ENCODE measurements at places on chromosomes 13 and 19.

DNA sequence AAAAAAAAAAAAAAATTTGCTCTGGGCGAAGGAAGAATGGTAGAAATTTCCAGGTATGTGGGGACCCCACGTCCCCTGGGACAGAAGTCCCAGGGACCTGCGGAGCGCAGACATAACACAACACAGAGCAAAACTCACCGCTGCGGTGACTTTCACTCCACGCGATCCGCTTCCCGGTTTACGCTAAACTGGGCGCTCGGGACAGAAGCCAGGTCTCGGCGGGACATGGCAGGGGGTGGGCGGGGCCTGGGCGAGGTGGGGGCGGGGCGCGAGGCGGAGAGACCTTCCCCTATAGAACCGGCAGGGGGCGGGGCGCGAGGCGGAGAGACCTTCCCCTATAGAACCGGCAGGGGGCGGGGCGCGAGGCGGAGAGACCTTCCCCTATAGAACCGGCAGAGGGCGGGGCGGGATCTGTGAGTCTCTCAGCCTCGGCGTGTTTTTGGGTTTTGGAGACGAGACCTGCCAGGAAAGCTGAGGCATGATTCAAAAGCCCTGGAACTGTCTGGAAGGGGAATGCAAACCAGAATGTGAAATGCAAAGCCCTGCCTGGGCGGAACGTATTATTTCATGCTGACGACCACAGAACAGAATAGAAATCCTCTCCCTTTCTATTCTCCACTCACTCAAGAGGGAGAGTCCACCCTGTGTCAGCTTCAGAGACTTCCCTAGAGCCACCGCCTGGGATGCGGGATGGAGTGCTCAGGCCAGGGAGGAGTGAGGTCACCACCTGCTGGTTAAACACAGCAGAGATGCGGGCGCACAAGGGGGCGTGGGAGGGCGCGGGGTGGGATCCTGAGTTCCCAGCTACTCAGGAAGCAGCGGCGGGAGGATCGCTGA, 20.2 kb upstream of the ERVV-1 start:
- no peak for DNase-seq

DNA sequence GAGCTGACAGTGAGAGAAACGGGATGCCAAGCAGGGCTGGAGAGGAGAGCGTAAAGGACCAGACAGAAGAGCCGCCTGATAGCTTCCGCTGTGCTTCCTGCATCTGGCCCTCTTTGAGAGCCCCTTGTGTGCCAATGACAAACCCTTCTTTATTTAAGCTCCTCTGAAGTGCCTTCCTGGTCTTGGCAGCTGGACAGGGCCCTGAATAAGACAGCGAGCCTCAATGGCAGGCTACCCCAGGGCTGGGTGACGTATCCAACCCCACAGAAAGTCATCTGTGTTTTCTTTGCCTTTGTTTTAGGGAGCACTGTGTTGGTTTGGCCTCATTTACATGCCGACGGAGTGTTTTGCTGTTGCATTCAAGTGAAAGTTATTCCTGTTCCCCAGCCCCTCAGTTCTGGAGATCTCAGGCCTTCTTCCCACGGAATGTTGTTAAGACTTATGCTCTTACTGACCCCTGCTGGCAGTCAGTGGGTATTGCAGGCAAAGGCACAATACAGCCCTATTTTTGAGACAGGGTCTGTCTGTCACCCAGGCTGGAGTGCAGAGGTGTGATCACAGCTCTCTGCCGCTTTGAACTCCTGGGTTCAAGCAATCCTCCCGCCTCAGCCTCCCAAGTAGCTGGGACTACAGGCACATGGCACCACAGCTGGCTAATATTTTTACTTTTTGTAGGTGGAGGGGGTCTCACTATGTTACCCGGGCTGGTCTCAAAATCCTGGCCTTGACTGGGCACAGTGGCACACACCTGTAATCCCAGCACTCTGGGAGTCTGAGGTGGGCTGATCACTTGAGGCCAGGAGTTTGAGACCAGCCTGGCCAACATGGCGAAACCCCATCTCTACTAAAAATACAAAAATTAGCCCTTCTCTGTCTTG, 16.8 kb downstream of the CCL25 start:
- no peak for DNase-seq

- no peak for DNase-seq
These were observed 1.5 kb upstream of the TRAPPC5 start for GRCh38 chr19:7678971-7679751.

DNA sequence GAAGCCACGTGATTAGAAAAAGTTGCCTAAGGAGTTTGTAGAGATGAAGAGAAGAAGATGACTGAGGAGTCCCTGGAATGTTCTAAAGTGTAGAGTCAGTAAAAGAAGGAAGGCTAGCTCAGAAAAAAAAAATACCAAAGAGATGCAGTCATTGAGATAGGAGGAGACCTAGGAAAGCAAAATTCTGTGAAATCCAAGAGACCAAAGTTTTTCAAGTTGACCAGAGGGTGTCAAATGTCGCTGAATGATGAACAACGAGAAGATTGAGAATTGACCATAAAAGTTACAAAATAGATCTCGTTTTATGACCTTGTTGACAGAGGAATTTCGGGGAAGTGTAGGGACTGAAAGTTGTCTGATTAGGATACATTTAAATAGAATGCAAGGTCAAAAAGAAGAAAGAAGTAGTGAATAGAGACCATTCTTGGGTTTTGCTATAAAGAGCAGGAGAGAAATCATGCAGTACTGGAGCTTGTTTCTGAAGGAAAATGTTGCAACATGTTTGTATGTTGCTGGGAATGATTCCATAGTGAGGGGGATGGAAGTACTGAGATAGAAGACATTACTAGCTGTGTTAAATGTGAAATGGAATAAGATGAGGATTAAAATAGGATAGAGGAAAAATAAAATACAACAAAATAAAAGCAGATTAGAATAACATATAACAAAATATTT, 30.2 kb upstream of the HTR2A start:
- DNase-seq = no peak

DNA sequence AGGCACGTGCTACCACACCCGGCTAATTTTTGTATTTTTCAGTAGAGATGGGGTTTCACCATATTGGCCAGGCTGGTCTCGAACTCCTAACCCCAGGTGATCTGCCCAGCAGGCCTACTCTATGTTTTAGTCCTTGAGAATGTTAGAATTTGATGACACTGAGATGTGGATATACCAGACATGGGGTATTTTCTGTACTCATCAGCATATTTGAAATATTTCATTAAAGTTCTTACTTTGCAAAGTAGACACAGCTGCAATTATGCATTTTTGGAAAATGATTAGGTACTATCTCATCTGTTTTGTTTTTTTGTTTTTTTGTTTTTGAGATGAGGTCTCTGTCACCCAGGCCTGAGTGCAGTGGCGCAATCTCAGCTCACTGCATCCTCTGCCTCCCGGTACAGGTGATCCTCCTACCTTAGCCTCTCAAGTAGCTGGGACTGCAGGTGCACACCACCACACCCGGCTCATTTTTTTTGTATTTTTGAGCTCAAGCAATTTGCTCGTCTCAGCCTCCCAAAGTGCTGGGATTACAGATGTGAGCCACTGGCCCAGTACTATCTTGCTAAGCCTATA, 12.7 kb downstream of the SPINT2 start:
- no peak for DNase-seq

GRCh38 chr13:29428310-29429181, 166.9 kb downstream of the SLC7A1 start:
- no peak for DNase-seq

GRCh38 chr19:48926909-48927308, 6.6 kb upstream of the DHDH start:
- DNase-seq = peak; percentile 100

GRCh38 chr13:86841264-86841663, 829.9 kb upstream of the SLITRK5 start:
- no peak for DNase-seq

DNA sequence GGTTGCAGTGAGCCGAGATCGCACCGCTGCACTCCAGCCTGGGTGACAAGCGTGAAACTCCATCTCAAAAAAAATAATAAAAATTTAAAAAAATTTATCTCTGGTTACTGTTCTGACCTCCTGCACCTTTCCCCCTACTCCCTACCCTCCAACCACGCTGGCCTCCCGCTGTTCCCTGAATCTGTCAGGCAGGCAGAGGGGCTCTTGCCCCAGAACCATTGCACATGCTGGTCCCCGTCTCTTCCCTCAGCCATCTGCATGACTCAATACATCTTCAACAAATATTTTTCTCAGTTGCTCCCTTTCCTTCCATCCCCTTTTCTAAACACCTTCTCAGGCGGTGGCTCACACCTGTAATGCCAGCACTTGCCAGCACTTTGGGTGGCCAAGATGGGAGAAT, 1.1 kb upstream of the FAM187B start:
- DNase-seq = no peak

GRCh38 chr13:97445522-97446187, 11.7 kb downstream of the RAP2A start:
- no peak for DNase-seq

DNA sequence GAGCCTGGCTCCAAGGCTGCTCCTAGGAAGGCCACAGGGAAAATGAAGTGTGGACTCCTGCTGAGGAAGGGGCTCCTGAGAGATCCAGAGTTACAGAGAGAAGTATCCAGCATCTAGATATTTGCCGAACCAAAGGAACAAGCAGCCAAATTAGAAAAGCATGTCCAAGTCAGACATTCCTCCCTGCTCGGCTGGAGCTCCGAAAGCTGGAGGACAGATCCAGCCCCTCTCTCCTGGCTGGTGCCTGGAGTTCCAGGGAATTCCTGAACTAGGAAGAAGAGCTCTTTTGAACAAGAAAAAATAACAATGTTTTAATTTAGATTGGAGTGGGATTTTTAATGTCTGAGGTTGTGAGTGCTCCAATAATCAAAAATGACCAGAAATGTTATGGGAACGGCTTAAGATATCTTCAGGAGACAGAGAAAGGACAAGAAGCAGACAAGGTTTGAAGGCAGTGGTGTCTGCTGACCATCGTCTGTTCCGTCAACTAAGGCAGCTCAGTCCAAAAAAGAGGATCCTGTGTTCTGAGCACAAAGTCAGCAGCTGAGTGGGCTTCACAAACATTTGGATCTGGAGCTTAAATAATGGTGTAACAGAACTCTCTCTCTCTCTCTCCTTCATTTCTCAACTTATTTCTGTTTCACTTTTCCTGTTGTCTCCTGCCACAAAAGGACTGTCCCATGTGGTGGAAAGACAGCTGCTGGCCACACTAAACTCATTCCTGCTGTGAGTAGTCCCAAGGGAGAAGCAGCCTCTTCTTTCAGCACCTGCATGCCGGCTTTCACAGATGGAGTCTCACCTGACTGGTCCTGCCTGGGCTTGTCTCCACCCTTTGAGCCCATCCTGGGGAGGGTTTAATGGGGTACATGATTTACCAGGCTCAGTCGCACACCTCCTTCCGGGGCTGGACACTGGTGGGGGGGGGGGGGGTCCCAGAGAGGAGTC, 31.5 kb upstream of the IRS2 start:
- DNase-seq = no peak

DNA sequence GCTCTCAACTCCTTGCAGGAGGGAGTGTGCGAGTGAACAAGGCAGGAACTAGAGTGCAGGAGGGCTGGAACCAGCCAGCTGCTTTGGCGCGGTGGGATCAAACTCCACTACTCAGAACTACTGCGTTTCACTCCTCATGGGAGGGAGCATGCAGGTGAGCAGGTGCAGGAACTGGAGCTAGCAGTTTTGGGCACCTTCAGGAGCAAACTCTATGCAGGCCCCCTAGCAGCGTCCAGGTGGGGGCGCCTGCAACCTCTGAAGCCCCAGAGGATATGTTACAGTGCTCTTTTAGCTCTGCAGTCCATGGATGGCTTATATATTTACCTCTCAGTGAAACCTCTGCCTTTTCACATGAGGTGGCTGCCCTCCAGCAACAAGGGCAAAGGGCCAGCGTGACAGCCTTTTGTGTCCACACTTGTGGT, 1303.4 kb downstream of the PCDH9 start:
- no peak for DNase-seq

- DNase-seq = no peak
These were observed 11.7 kb downstream of the LCP1 start for GRCh38 chr13:46170268-46170667.

GRCh38 chr13:24680258-24680920, at the start of gene ATP12A:
TSS of gene ATP12A (plus strand) at chr13:24680408. CDS start at chr13:24680744, 336 bp downstream.
- no peak for DNase-seq

- no peak for DNase-seq
These were observed at the start of gene GADD45GIP1 for GRCh38 chr19:12956446-12957388. TSS of gene GADD45GIP1 (minus strand) at chr19:12957223. CDS start at chr19:12957212, 11 bp downstream.
